ENCODE measurements at places on chromosomes 2 and 18.

- no peak for DNase-seq
These were observed 247.6 kb downstream of the CDCA7 start for GRCh38 chr2:173602153-173602795.

DNA sequence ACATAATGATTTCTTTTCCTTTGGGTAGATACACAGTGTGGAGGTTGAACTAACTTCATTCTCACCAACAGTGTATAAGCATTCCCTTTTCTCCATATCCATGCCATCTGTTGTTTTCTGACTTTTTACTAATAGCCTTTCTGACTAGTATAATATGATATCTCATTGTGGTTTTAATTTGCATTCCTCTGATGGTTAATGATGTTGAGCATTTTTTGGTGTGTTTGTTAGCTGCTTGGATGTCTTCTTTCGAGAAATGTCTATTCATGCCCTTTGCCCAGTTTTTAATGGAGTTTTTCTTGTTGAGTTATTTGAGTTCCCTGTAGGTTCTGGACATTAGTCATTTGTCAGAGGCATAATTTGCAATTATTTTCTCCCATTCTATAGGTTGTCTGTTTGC, 59.8 kb downstream of the MARCHF4 start:
- DNase-seq = no peak

GRCh38 chr2:215724146-215724545, 288.3 kb upstream of the FN1 start:
- DNase-seq = no peak

DNA sequence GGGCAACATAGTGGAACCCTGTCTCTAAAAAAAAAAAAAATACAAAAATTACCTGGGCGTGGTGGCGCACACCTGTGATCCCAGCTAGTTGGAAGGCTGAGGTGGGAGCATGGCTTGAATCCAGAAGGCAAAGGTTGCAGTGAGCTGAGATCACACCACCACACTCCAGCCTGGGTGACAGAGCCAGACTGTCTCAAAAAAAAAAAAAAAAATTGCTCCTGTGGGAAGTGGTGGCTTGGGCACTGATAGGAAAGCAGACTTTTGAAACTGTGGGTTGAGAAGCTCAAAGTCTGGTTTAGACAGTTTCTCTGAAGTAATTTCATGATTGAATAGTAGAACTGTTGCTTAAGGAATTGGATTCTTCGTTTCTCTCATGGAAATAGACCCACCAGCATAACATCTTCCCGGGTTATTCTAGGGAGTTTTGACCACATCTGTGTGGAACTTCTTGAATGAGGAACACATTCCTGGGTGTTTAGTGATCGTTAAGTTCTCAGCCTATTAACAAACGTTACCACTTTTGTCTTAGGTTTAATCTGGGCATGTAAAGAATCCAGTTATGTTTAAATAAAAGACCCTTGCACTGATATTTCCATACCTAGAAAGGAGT, 33.5 kb downstream of the GRHL1 start:
- no peak for DNase-seq

DNA sequence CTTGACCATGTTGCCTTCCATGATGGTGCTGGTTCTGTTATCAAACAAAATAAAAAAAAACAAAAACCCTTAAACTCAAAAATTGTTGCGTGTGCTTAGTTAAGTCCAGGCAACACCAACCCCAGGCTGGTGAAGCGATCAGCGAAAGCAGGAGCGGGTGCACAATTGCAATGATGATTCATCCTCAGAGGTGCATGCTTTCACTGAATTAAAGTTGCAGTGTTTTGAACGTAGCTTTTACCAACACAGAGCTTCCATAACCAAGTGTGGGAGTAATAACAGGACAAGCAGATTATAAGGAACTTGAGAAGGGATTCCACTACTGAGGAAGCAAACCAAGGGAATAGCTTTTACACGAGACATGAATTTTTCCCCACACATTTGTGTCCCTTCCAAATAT, 39.7 kb upstream of the RAPH1 start:
- no peak for DNase-seq

- no peak for DNase-seq
These were observed 172.3 kb downstream of the PRKCE start for GRCh38 chr2:45823723-45824206.

- no peak for DNase-seq
These were observed 127.8 kb upstream of the CAVIN2 start for GRCh38 chr2:191974676-191975075.

DNA sequence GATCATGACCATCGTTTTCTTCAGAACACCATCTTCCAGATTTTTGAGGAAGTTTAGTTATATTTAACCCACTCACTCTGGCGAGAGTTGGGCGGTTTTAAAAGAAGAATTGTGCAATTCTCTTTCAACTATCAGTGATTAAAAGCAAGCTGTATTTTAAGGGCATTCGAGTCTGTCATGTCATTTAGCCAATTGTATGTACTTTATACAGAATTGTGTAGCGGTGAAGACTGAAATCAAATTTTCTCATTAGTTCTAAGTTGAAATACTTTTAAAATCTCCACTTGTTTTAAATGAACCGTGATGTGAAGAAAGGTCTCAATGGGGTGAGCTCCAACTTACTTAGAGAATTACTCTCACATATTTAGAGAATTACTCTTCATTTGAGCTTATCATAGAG, 214.6 kb upstream of the DTNA start:
- DNase-seq = no peak

DNA sequence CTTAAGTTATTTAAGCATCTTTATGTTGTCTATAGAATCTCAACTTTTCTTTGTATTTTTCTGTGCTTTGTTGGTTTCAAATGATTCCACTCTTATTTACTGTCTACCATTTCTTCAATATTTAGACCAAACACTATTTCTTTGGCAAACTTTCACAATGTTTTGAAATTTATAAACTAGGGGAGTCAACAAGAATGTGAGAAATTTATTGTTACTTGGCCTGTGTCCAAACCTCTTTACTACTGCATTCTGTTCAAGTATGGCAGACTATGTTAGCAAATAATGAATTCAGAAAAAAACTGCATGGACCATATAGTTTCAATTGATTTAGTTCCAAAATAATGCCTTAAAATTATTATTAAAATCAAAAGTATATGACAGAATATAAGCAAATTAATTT, 470.2 kb downstream of the FBXO15 start:
- DNase-seq = no peak

GRCh38 chr18:59308938-59309260, 9.6 kb downstream of the CPLX4 start:
- DNase-seq = no peak

DNA sequence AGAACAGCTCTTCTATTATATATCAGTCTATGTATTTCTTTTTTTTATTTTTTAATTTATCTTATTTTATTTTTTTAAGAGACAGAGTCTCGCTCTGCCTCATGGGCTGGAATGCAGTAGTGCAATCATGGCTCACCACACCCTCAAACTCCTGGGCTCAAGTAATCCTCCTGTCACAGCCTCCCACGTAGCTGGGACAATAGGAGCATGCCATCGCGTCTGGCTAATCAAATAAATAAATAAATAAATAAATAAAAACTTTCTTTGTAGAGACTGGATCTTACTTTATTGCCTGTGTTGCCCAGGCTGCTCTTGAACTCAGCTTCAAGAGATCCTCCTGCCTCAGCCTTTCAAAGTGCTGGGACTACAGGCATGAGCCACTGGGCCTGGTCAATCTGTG, 117.0 kb downstream of the RBMS1 start:
- DNase-seq = no peak

- no peak for DNase-seq
These were observed 1225.8 kb downstream of the SUCLG1 start for GRCh38 chr2:83233326-83233725.
